Activated T-cell treated with anti-CD3 and anti-CD28 coated beads, Interleukin-2, amount 50 U/mL, for 4 hours (primary cell): ENCODE measurements at places on chromosomes 16 and 17. TPM values are rescaled to one million over a fixed set of nuclear protein-coding genes. Genes with fewer than 3 reads are reported as not detected.

Gene SLC52A1
- total RNA-seq, result not detected

Gene PYDC1
- not detected for total RNA-seq

Gene CRYBA1
- not detected for total RNA-seq

Gene FNDC8
- not detected for total RNA-seq

Gene KCNJ12
- total RNA-seq, result not detected
